ENCODE measurements at places on chromosomes 2 and 18.

- DNase-seq = no peak
Observed at GRCh38 chr2:182951948-182952663, 85.7 kb upstream of the FRZB start.

- no peak for DNase-seq
Observed at GRCh38 chr2:228869636-228870264, 401.3 kb downstream of the PID1 start.

DNA sequence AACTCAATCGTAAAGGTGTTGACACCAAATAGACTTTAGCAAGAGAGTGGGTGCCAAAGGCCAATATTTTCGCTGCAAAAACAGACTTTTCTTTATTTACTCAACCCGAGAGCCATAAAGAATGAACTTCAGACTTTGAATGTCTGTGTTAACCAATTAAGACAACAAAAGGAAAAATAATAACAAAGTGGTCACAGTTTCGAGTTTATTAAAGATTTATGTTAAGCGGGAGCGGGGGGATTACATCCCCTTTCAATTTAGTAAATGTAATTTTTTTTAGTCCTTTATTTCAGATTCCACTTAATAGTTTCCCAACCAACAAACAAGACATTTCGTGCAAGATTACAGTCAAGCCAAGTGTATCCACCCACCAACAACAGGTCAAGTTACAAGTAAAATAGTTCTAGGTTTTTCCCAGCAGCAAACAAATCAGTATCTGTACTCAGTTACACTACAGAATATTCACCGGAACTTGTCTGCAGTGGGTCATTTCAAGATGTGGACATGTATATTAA, 9.0 kb downstream of the CDH2 start:
- DNase-seq = no peak

DNA sequence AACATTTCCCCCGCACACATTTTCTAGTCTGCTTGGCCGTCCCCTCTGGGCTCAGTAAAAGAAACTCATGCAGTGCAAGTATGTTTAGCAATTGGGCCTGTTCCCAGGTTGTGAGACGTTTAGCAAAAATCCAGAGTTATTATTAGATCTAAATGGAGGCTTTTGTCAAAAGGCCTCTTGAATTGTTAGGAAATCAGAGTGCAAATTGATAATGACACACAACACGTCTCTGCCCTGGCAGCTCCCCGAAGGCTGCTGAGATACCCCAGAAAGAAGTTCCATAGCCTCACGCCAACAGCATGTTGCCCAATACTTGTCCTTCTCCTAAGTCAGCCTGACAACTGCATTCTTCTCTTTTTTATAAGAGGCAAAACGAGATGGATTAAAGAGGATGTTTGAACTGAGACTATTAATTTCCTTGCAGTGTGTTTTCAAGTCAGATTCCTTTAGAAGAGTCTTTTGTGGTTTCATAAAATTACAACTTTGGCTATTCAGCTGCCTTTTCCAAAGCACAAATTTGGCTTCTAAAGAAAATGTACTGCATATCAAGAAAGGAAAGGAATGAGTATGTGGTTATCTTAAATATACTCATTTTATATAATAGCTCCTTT, 202.2 kb downstream of the TRIB2 start:
- DNase-seq = no peak

GRCh38 chr18:54958704-54959625, at the start of gene CCDC68:
Gene CCDC68 (minus strand): TSS chr18:54959461. CDS start chr18:54942791, 16,670 bp downstream.
- DNase-seq = no peak

- DNase-seq = no peak
Observed at GRCh38 chr2:854460-854859, 96.2 kb upstream of the SNTG2 start.

DNA sequence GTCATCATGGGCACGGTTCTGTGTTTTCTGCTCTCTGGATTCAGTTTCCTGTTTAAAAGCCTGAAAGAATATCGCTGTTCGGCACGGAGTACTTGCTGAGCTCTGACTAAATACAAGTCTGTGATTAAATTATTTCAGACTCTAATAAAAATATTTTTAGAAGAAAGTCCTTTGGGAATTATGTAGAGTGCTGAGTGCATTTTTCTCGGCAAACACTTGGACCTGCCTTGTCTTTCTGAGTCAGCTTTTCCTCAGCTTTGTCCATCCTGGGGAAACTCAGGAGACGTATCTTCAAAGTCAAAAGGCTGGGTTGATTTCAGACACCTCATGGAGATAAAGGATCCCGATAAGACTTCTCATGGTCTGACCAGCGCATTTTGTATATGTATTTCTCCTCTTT, 45.9 kb downstream of the IL1R2 start:
- no peak for DNase-seq

GRCh38 chr2:182545420-182546167, 118.8 kb upstream of the PDE1A start:
- DNase-seq = no peak

DNA sequence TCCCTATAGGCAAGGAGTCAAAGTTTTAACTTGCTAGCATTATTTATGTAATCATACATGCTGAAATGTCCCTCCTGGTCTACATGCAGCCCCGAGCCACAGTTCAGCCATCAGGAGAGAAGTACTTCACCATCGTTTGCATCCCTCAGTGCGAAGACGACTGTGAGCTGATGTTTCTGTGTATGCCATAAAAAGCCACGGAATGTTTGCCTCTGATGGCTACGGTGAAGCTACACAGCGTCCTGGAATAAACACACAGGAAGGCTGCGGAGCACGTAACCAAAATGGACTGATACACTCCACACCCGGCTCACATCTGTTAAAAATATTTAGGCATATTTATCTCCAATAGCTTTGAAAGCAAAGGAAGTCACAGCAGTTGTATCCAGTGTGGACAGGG, 4.3 kb upstream of the SALL3 start:
- DNase-seq = no peak

DNA sequence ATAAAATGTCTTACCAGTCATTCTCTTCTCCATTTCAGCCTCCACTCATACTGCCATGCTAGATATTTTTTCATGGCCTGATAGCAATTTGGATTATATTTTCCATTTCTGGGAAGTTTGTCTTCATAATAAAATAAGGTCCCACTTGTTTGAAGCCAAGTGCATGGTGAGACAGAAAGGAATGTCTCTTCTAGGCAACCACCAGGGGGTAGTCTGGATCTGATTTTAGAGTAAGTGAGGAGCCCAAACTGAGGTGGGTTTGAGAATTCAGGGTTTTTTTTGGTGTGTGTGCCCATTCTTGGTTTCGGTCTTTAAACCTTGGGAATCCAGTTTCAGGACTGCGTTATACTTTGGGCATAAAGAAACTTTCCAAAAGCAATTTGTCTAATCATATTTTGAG, 315.5 kb downstream of the RPRM start:
- DNase-seq = peak; percentile 22

- no peak for DNase-seq
Observed at GRCh38 chr2:20314562-20315501, 35.8 kb downstream of the PUM2 start.

- no peak for DNase-seq
Observed at GRCh38 chr2:104812286-104812685, 41.6 kb upstream of the POU3F3 start.

DNA sequence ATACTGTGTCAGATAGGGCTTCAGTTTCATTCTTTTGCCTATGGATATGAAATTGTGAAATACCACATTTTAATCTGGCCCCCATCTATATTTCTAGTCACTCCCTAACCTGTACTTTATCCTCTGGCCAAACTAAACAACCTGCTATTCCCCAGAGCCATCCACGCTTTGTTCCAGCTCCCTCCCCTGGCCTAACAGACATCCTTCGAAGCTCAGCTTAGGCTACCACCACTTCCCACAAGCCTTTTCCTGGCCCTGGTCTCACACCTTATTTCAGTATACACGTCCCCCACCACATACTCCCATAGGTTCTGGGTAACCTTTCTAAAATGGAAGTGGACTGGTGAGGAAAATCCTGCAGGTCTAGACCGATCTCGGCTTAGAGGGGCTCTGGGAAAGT, 55.4 kb downstream of the MAP4K3 start:
- DNase-seq = no peak

DNA sequence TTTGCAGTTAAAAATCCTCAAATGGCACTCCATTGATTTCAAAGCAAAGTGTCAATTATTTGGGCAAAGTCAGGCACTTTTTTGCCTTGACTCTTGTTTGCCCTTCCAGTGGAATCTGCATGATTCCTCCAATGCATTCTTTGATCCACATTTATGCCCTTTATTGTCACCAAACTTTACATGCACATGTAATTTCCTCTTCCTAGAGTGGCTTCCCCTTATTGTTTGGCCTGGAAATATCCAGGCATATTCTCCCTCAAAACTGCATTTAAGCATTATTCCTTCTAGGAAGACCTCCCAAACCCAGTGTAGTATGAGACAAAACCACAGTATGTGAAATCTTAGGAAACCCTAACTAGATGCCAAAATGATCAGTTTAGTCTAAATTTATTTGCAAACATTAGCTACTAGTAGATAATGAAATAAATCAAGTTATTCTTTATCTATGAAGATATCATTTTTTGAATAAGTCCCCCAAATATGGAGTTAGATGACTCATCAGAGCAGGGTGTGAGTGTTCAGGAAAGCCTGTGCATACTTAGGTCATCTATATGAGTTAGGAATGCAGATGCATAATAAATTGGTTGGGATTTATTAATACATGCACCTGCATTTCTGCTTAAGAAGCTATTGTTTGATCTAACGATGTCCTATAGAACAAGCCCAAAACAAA, 433.3 kb upstream of the TCF4 start:
- DNase-seq = no peak

GRCh38 chr2:125095826-125096225, 1070.7 kb downstream of the CNTNAP5 start:
- DNase-seq = no peak

GRCh38 chr2:56018267-56018666, 94.7 kb upstream of the EFEMP1 start:
- no peak for DNase-seq

DNA sequence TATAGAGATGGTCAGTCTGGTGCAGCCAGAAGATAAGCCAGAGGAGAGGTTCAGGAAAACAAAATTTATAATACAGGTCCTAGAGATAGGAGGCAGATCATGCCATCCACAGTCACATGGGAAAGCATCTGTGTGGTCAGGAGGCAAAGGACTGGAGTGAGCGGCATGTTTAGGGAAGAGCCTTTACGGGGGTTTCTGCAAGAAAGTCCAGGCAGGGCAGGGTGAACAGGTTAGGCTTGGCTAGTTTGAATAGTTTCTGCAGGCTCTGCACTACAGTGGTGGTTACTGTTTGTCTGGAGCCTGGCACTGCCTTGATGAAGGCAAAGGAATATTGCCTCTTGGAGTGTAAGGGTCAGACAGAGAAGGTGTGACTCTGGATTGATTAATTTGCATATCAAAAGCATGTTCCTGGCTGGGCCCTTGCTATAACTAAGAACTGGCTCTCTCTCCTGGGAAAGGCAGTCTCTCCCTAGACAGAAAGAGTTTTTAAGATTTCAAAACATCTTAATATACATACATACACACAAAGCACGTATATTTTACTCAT, 1034.7 kb upstream of the CHAC2 start:
- no peak for DNase-seq

DNA sequence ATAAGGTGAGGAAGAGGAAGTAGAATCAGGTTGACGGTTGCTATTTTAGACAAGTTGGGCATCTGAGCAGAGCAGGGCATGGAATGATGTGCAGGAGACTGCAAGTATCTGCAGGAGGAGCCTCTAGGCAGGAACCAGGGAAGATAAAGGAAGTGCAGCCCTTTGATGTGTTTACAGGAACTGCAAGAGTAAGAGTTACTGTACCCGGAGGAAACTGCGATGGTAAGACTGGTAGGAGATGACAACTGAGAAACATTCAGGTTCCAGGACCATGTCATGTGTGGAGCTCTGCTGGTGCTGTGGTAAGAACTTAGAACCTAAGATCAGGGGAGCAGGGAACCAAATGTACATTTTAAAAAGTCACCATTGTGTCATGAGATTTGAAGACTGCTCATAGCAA, 134.3 kb upstream of the STON1 start:
- DNase-seq = no peak

- DNase-seq = no peak
Observed at GRCh38 chr18:36099311-36099710, 29.8 kb downstream of the SLC39A6 start.

DNA sequence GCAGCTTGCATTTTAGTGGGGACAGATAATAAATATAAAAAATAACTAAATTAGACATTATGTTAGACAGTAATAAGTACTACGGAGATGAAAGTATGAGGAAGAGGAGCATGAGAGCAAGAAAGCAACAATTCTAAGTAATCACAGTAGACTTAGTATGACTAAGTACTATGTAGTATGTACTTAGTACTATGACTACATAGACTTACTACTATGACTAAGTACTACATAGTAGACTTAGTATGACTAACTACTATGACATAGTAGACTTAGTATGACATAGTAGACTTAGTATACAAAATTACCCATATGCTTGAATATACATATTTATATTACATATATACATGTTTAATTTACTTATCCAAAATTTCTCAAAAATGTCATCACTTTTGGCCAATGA, 29.3 kb downstream of the CDH20 start:
- DNase-seq = no peak

DNA sequence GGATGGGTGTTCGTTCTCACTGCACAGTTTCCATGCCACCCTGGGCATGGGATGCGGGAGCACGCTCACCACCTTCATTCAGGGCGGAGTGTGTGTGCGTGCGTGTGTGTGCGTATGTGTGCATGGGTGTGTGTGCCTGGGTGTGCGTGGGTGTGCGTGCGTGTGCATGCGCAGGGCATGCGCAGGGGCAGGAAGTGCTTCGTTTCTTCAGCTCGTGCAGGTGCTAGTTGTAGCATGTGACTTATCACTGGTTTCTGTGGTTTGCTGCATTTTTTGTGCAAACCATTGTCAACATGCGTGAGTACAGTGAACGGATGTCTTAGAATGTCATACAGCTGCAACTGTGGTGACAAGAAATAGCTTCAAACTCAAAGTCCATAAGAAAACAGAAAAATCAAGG, 179.5 kb downstream of the PTGR3 start:
- peak; percentile 18 for DNase-seq

- DNase-seq = no peak
Observed at GRCh38 chr2:212618636-212619035, 80.0 kb upstream of the ERBB4 start.

DNA sequence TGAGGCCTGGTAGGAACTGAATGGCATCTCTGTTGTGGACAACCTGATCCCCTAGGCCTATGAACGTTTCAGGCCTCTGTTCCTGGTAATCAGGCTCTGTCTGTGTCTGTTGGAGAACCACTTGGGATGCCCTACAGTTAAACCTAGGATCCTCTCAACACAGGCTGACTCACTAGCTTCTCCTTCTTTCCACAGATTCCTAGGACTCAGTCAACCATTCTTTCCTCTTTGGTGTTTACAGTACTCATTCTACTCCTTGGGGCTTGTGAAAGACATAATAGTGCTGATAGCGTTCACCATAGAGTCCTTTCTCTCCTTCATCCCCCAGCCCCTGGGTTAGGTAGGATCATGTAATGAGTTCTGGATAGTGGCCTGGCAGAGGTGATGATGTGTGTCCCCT, 544.3 kb downstream of the METTL4 start:
- DNase-seq = no peak

DNA sequence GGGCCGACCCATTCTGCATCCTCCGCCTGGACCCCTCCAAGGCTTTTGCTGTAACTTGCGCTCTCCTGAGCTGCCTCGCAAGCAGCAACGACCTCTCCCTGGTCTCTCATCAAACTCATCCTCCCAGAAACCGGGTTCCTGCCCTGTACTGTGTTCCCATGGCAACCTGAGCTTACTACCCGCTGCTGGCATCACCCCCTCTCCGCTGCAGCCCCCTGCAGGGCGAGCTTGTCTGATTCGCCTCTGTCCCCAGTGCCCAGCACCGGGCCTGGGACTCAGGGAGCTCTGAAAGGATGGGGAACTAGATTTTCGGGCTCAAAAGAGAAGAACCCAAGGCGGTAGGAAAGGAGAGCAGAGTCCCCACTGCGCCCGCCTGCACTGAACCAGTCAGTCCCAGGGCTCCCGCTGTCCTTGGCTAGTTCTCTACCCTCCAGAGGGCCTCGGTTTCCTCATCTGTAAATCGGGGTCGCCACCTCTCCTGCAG, 463 bp downstream of the HS1BP3 start:
- peak; percentile 56 for DNase-seq
